Left ventricle myocardium inferior (tissue), 1 donor: ENCODE measurements at places on chromosomes 1 and 21. TPM values are rescaled to one million over a fixed set of nuclear protein-coding genes. Genes with fewer than 3 reads are reported as not detected.

Gene LRRC53
- total RNA-seq, result not detected

Gene FAM163A
- total RNA-seq, result 0.16 TPM

Gene MSH4
- total RNA-seq, result 0.25 TPM

Gene CRYBG2
- total RNA-seq, result not detected

Gene CD2
- total RNA-seq, result 0.36 TPM

Gene NBPF10
- total RNA-seq, result 0.69 TPM

Gene CDA
- 2.0 TPM for total RNA-seq

Gene SLC44A3
- 5.9 TPM for total RNA-seq

Gene ADORA1
- 16.4 TPM for total RNA-seq

Gene KRTAP6-3
- not detected for total RNA-seq

Gene PSEN2
- 16.6 TPM for total RNA-seq

Gene C2CD2
- 5.9 TPM for total RNA-seq

Gene RYR2
- 783 TPM for total RNA-seq

Gene ESRRG
- 58.5 TPM for total RNA-seq

Gene DCST2
- not detected for total RNA-seq

Gene HES2
- not detected for total RNA-seq

Gene ETV3L
- total RNA-seq, result not detected

Gene ARHGEF2
- total RNA-seq, result 69.3 TPM

Gene TIMM17A
- 87.5 TPM for total RNA-seq

Gene HLX
- total RNA-seq, result 3.5 TPM

Gene SPRR1B
- not detected for total RNA-seq

Gene HES3
- not detected for total RNA-seq

Gene KCNT2
- 0.60 TPM for total RNA-seq

Gene KCNN3
- 4.8 TPM for total RNA-seq

Gene PITHD1
- total RNA-seq, result 40.3 TPM

Gene PGLYRP4
- total RNA-seq, result not detected

Gene PLEKHG5
- 16.2 TPM for total RNA-seq

Gene ZNF695
- total RNA-seq, result not detected

Gene RHD
- total RNA-seq, result not detected

Gene CDC14A
- 2.4 TPM for total RNA-seq

Gene IRF6
- total RNA-seq, result 43.3 TPM

Gene SAMD13
- 2.0 TPM for total RNA-seq

Gene TSACC
- total RNA-seq, result 0.58 TPM

Gene COL11A1
- total RNA-seq, result not detected

Gene UBE4B
- total RNA-seq, result 80.3 TPM

Gene GJA8
- not detected for total RNA-seq

Gene ARTN
- 0.14 TPM for total RNA-seq

Gene CD1B
- total RNA-seq, result not detected

Gene IL20
- not detected for total RNA-seq

Gene S100A14
- total RNA-seq, result 6.5 TPM

Gene ACOT11
- 64.8 TPM for total RNA-seq

Gene ASCL5
- total RNA-seq, result not detected

Gene GPR37L1
- 0.05 TPM for total RNA-seq

Gene TNFRSF8
- 0.82 TPM for total RNA-seq

Gene DEPDC1
- 0.27 TPM for total RNA-seq

Gene RABIF
- 5.4 TPM for total RNA-seq
